Esophagus muscularis mucosa (tissue), 4 donors: ENCODE measurements at places on chromosomes 7 and 10. TPM values are rescaled to one million over a fixed set of nuclear protein-coding genes. Genes with fewer than 3 reads are reported as not detected.

SORCS3 gene
- 0.50 TPM for total RNA-seq

RAPGEF5 gene
- total RNA-seq, result 22.5 TPM

CFTR gene
- total RNA-seq, result not detected

GRCh38 chr10:102599565-102600327 lies 44.5 kb upstream of the TRIM8 start:
- no peaks in the 10 kb centered on the region for H3K36me3 ChIP-seq
- peaks cover 88% of the 10 kb centered on the region for H3K4me1 ChIP-seq
- no peak overlapping the region for H3K4me3 ChIP-seq
- peak overlapping the region; percentile 15 for H3K27ac ChIP-seq
- DNase-seq, result no peak
- no peaks in the 10 kb centered on the region for H3K27me3 ChIP-seq

- H3K4me1 ChIP-seq, result no peaks in the 10 kb centered on the region
- no peaks in the 10 kb centered on the region for H3K27me3 ChIP-seq
- H3K27ac ChIP-seq, result no peak overlapping the region
- no peaks in the 10 kb centered on the region for H3K36me3 ChIP-seq
- no peak for DNase-seq
These were observed 23.5 kb downstream of the TMEM229A start for GRCh38 chr7:124009321-124009720.
